ENCODE measurements at places on chromosomes 7 and 10.

DNA sequence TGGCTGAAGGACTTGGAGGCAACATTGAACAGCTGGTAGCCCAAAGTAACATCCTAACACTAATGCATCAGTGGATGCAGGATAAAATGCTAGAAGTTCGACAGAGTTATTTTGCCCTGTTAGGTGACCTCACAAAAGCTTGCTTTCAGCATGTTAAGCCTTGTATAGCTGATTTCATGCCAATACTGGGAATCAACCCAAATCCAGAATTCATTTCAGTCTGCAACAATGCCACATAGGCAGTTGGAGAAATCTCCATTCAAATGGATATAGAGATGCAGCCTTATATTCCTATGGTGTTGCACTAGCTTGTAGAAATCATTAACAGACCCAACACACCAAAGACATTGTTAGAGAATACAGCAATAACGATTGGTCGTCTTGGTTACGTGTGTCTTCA lies 62.9 kb downstream of the CCSER2 start:
- no peak for DNase-seq

GRCh38 chr10:87519582-87519981 lies 14.9 kb downstream of the MINPP1 start:
- DNase-seq, result no peak

DNA sequence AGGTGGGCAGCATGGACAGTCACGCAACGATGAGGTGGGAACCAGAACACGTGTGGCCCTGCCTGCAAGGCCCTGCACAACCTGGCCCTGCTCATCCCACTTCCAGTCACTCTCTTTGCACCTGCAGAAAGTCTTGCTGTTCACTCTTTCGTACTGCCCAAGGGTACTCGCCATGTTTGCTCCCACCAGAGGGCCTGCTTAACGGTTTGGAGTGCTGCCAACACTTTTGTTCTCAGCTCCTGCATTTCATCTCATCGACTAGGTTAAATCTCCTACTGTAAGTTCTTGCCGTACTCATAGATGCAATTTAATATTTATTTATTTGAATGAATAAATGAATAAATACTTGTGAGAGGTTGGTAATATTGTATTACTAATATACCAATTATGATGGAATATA lies 315.3 kb downstream of the SDK1 start:
- no peak for DNase-seq

DNA sequence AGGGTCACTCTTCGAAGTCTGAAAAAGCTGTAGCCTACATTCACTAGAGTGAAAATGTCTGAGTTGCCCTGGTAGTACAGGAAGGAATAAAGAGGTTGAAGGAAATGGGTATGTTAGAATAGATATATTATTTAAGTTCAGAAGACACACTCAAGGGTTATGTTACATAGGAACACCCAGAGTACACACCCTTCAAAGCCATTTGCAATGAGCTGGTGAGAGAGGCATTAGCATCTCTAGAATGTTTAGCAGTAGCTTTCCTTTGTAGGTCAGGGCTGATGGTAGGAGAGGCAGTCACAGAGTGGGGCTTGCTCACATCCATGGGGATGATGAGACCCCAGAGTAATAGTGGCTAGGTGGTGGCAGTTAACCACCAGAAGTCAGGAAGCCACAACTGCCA lies 221.2 kb downstream of the SLC25A13 start:
- no peak for DNase-seq

- no peak for DNase-seq
Observed at GRCh38 chr10:100468978-100469377, 6.2 kb downstream of the WNT8B start.

DNA sequence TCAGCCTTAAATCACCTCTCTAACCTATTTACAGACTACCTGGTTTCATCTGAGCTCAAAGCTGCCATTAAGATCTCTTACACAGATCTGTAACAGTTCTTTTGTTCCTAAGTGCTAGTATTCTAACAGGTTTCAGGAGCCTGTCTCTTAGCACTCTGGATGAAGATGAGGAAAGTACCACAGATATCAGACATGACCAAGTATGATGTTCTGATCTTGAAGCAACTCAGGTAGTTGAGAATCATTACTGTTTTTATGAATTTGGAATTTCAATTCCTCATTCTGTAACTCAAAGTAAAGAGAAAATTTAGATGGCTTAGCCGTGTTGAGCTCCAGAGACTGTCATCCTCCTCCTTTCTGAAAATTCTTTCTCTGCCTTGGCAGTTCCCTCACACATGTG lies 30.8 kb downstream of the CCDC186 start:
- no peak for DNase-seq

GRCh38 chr10:68446179-68446578 lies 25.6 kb downstream of the DNA2 start:
- no peak for DNase-seq

DNA sequence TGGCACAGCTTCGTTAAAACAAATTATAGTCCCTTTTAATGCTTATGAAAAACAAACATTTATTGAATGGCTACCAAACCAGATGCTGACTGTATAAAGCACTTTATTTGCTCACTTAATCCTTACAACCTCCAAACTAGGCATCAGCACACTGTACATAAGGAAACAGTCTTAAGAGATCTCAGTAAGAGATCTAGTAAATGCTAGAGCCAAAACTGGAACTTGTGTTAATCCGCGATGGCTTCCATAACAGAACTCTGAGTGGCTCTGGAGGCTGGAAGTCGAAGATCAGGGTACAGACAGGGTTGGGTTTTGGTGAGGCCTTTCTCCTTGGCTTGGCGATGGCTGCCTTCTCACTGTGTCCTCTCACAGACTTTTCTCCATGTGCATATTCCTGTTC lies 27.0 kb downstream of the PDZD8 start:
- DNase-seq, result no peak

- DNase-seq, result no peak
Observed at GRCh38 chr7:140261105-140261486, 84.3 kb upstream of the KDM7A start.

DNA sequence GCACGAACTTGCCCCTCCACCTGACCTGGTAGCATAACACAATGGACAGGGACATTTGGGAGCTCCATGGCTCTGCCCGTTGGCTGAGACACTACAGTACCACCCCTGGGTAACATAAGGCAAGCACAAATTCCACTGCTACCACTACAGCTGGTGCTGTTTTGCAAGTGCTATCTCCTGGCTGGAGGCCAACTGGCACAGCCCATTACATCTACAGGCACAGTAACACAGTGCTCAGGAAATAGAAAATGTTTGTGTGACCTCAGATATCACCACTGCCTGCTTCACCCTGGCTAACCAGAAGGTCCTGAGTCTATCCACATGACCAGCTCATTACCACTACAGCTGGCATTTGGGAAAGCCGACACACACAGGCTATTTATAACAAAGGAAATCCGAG lies 631.1 kb upstream of the MBL2 start:
- DNase-seq, result no peak

GRCh38 chr10:72611783-72612182 lies 14.1 kb downstream of the MICU1 start:
- DNase-seq, result no peak

DNA sequence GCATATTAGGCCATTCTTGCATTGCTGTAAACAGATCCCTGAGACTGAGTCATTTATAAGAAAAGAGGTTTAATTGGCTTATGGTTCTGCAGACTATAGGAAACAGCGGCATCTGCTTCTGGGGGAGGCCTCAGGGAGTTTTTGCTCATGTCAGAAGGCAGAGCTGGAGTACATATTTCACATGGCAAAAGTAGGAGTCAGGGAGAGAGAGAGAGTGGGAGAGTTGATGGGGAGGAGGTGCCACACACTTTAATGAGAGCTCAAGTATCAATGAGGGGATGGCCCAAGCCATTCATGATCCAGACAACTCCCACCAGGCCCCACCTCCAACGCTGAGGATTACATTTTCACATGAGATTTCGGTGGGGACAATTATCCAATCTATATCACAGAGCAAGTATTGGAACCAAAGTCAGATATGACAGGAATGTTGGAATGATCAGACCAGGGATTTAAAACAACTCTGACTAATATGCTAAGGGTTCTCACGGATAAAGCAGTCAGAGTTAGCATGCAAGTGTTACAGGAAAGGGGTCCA lies 795.3 kb upstream of the CELF2 start:
- DNase-seq, result no peak

DNA sequence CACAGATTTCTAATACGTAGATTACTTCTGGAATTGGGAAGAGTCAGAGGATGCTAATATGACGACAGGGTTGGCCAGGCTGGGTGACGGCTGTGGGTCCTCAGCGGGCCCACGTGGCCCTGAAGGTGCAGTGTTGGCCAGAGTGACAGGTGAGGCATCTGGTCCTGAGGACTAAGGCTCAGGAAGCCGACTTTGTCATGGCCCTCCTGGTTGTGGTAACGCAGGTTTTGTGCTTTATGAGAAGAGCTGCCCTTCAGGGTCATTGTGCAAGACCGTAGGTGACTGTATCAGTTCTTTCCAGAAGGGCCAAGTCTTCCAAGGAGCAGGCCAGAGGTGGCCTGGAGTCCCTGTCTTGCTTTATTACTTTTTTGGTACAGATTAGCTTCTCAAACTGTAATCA lies 2.5 kb downstream of the EIF3B start:
- no peak for DNase-seq

- no peak for DNase-seq
Observed at GRCh38 chr7:112174192-112174591, 32.0 kb downstream of the DOCK4 start.
